MCF 10A (cell line): ENCODE measurements at places on chromosomes 2 and 18. TPM values are rescaled to one million over a fixed set of nuclear protein-coding genes. Genes with fewer than 3 reads are reported as not detected.

DNA sequence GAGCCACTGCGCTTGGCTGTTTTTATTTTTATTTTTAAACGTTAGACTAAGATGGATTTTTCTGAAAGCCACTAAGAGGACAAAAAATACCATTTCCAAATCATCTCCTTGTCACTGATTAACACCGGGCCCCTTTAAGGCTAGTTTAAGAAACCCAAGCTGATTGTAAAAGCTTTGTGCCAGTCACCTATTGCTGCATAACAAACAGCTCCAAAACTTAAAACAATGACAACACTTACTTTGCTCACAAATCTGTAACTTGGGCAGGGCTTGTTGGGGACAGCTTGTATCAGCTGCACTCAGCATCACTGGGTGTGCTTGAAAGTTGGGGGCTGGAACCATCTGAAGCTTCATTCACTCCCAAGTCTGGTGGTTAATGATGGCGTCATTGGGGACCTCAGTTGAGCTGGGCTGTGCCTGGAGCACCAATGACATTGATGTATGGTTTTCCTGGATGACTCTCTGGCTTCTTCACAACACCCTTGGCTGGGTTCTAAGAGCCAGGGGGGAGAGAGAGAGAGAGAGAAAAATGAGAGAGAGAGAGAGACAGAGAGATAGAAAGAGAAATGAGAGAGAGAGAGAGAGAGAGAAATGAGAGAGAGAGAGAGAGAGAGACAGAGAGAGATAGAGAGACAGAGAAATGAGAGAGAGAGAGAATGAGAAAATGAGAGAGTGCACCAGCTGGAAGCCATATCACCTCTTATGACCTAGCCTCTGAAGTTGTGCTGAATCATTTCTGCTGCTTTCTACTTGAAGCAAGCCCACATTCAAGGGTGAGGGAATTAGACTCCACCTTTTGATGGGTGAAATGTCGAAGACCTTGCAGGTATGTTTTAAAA is 26.0 kb upstream of the ATG16L1 start:
- no peaks in the 10 kb centered on the region for H3K4me1 ChIP-seq
- H3K4me3 ChIP-seq = no peak overlapping the region
- peaks cover 9% of the 10 kb centered on the region for H3K27me3 ChIP-seq
- no peak for DNase-seq
- H3K36me3 ChIP-seq = no peaks in the 10 kb centered on the region

GRCh38 chr2:182816866-182817265 is 49.6 kb downstream of the FRZB start:
- H3K27ac ChIP-seq = no peak overlapping the region
- no peak for DNase-seq
- H3K27me3 ChIP-seq = peaks cover 9% of the 10 kb centered on the region
- no peaks in the 10 kb centered on the region for H3K36me3 ChIP-seq

DNA sequence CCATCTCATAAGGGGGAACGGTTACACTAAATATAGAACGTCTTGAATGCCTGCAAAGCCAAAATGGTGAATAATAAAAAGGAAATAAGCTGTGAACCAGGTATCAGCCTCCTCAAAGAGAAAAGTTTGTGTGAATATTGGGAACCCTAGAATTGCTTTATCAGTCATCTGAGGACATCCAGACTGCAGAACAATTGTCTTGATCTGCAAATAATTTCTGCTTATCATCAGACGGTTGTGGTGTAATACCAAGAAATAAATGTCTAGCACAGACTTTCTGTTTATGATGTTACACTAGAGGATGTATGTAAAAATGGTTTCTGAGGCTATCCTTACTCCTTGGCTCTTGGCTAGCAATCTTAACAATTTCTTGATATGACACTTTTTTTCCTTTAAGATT is 53.5 kb upstream of the SLC25A52 start:
- no peak overlapping the region for H3K27ac ChIP-seq
- H3K4me1 ChIP-seq = no peaks in the 10 kb centered on the region
- H3K36me3 ChIP-seq = no peaks in the 10 kb centered on the region

GRCh38 chr2:184685999-184686841 is 87.9 kb downstream of the ZNF804A start:
- H3K27ac ChIP-seq = no peak overlapping the region
- peak; percentile 25 for DNase-seq
- no peak overlapping the region for H3K4me3 ChIP-seq
- no peaks in the 10 kb centered on the region for H3K4me1 ChIP-seq

GRCh38 chr18:48952287-48953103 is 1.7 kb upstream of the SMAD7 start:
- no peaks in the 10 kb centered on the region for H3K36me3 ChIP-seq
- peaks cover 40% of the 10 kb centered on the region for H3K4me1 ChIP-seq
- H3K27me3 ChIP-seq = no peaks in the 10 kb centered on the region
- DNase-seq = peak; percentile 81
- peak overlapping the region; percentile 91 for H3K4me3 ChIP-seq

GRCh38 chr2:240928476-240929363 is 22.6 kb downstream of the CROCC2 start:
- H3K4me3 ChIP-seq = no peak overlapping the region
- DNase-seq = no peak
- H3K27me3 ChIP-seq = peaks cover 17% of the 10 kb centered on the region
- H3K27ac ChIP-seq = no peak overlapping the region

DNA sequence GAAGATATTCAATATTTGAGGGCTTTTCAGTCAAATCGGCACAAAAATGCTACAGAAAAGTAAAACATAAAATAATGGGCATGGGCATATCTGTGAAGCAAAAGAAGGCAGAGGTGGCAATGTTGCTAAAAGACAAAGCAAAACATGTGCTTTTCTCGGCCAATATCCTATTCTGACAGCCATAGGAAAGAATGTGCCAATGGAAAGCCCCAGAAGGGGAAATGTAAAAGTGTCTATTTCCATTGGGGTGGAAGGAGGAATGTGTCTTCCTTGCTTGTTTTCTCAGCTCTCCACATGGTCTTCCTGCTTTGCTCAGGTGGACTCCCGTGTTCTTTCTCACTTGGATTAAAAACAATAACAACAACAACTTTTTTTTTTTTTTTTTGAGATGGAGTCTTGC is 13.7 kb upstream of the PER2 start:
- H3K27ac ChIP-seq = no peak overlapping the region
- H3K4me1 ChIP-seq = no peaks in the 10 kb centered on the region
- no peaks in the 10 kb centered on the region for H3K36me3 ChIP-seq
- H3K4me3 ChIP-seq = no peak overlapping the region

GRCh38 chr2:80102026-80102425 is 202.5 kb downstream of the LRRTM1 start:
- H3K36me3 ChIP-seq = no peaks in the 10 kb centered on the region
- H3K4me3 ChIP-seq = no peak overlapping the region
- no peaks in the 10 kb centered on the region for H3K27me3 ChIP-seq
- H3K27ac ChIP-seq = peak overlapping the region; percentile 4

DNA sequence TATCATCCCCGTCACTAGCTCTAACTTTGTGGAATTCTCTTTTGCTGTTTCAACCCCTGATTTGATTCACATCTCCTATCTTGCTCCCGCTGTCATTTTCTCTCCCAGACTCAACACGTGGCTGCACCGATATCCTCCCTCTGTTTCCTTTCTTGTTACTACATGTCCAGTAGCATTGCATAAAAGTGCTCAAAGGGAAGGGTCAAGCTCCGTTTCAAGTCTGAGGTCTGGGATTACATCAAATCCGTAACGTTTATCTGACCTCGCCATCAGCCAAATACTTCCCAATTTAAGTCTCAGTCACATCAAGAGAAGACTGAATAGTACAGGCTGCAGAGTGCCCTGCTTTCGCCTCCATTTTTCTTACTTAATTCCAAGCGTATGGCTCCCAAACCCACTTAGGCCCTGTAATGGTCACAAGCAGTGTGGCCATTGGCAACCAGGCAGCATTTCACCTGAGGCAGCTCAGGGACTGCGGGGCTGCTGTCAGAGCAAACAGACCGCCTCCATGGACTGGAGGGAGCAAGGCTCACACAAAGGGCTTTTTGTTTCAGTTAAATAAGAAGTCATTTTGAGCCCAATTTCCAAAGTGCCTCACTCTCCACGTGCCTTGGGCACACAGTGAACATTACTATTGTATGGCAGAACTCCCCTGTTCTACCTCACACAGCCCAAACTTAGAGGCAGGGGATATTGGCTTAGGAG is 217.8 kb downstream of the BCL11A start:
- no peak overlapping the region for H3K4me3 ChIP-seq
- no peaks in the 10 kb centered on the region for H3K36me3 ChIP-seq
- no peak overlapping the region for H3K27ac ChIP-seq
- H3K4me1 ChIP-seq = peaks cover 7% of the 10 kb centered on the region

ACMSD gene
- total RNA-seq = not detected in 2 replicates

MALT1 gene
- total RNA-seq = 28.5 and 33.0 TPM in 2 replicates

MROH2A gene
- not detected in 2 replicates for total RNA-seq
